Epithelial cell of esophagus (primary cell): ENCODE measurements at places on chromosomes 4 and X.

DNA sequence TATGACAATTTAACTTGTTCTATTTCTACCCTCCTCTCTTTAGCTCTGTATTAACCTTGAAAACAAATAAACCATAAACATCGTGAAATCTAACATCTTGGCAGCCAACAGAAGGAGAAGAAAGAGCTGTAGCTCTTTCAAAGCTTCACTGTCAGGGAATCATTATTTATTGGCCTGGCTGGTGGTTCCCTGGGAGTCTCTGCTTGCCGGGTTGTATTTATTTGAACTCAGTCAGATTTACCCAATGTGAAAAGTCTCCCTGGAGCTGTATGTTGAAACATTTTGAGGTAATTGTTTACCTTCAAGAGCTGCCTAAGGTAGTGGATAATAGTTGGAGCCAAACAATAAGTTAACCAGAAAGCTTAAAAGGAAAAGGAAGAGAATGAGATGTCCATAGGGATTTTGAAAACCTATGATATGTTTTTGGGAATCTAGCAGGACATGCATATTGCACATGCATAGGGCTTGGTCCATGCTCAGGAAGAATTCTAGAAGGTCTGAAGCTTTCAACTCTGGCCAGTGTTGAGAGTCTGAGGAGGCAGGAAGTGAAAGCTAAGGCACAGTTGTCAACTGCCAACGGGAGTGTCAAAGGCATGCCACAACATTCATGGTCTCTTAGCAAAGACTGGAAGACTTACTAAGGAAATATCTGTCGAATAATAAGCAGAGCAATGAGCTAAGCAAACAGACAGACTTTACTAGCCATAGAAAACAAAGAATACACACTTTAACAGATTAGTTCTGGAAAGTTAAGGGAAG lies 621.6 kb downstream of the PCDH7 start:
- DNase-seq = peak; percentile 53

GRCh38 chr4:140220058-140220457 lies 66.1 kb upstream of the MAML3 start:
- DNase-seq = no peak

DNA sequence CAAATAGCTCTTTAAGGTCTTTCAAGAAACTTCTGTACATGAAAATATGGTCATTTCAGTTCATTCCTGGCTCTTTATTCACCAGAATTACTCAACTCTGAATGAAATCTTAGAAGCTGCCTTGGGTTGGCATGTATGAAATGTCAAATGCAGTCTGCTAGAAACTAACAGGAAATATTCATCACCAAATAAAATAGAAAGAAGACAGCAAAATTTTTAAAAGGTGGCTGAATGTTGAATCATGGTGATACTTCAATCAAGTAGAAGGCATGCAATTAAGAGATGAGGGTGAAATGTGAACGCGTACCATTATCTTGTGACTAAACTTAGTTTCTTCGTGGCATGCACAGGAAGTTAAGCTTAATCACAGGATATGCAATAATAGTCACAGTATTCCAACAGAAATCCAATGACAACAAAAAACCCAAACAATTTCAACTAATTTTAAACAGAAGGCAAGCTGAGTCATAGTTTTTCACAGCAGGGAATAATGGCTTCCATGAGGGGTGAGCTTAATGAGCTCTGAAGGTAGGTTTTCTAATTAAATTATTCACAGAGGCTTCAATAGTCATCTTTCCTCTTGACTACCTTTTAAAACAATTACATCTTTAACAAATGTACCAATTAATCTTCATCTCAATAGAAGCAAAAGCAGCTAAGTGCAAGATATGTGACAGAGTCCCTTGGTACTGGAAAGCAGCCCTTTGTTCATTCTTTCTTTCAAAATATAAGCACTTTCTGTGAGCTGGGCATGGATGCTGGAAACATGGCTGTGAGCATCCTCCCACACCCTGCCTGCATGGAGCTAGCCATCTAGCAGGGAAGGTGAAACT lies 44.5 kb downstream of the SCFD2 start:
- peak; percentile 64 for DNase-seq

DNA sequence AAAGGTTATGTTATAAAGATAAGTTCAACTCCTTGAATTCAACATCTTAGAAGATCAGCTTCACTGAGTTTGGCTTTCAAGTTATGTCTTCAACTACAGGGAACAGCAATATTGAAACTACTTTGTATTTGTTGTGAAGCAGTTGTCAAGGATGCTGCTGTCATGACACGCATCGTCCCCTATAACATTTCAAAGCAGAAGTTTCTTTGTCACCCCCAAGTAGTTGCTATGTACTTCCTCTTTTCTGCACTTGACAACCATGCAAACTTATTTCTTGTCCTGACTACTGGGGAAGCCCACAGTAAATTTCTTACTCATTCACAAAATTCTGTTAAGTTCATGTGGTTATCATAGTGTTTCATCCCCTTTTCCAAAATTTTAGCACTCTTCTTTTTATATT lies 14.3 kb downstream of the ANTXR2 start:
- no peak for DNase-seq

- no peak for DNase-seq
These were observed 54.4 kb upstream of the BMP2K start for GRCh38 chr4:78721747-78722146.

DNA sequence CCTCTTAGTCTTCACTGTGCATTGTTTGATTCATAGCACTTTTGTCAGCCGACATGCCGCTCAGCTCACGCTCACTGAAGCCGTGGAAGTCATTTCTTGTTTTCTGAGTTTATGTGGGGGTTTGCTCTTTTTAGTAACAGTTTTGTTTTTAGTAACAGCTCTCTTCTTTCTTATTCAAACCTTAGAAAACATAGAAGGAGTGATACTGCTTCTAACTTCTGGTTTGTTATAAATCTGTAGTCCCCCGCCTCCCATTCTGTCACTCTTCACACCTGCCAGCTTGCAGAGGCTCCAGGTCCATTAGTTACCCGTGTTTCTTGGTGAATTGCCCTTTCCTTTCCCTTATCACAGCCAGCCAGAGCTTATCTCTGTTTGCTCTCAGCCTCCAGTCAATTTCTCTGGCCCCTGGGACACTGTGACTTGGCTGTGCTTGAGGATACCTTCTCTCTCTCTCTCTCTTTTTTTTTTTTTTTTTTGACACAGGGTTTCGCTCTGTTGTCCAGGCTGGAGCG lies 50.5 kb downstream of the GRK4 start:
- no peak for DNase-seq

- DNase-seq = peak; percentile 9
These were observed 21.7 kb upstream of the CLNK start for GRCh38 chr4:10706236-10706635.

- DNase-seq = no peak
These were observed 329.7 kb downstream of the GPAT3 start for GRCh38 chr4:83865417-83866150.

GRCh38 chrX:72358313-72358712 lies 52.6 kb upstream of the CITED1 start:
- peak; percentile 53 for DNase-seq

GRCh38 chr4:140928880-140929279 lies 172.7 kb upstream of the TBC1D9 start:
- DNase-seq = peak; percentile 26
